Adipocyte (in vitro differentiated cells): ENCODE measurements at places on chromosomes 11 and 22.

- no peak for DNase-seq
Measured at GRCh38 chr11:19398273-19398672, 157.5 kb upstream of the E2F8 start.

DNA sequence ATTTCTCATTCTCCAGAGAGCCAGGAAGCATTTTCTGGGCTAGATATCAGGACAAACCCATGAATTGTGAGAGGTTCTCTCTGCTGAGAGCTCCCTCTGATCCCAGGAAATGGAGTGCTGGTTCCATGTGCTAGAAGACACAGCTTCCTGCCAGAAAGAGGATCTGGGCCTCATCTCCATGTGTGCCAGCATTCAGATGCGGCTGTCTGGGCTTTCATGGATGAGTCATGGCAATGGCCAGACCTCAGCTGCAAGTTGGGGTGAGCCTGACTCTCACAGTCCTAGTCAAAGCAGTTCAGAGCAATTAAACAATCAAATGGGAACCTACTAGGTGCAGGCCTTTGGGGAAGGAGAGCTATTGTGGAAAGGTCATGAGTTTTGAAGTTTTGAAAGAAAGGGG lies 82.3 kb upstream of the EED start:
- DNase-seq, result peak; percentile 79

- no peak for DNase-seq
Measured at GRCh38 chr22:48173061-48173772, 1410.8 kb downstream of the TBC1D22A start.

- DNase-seq, result no peak
Measured at GRCh38 chr11:34330653-34331052, 27.2 kb downstream of the ABTB2 start.

DNA sequence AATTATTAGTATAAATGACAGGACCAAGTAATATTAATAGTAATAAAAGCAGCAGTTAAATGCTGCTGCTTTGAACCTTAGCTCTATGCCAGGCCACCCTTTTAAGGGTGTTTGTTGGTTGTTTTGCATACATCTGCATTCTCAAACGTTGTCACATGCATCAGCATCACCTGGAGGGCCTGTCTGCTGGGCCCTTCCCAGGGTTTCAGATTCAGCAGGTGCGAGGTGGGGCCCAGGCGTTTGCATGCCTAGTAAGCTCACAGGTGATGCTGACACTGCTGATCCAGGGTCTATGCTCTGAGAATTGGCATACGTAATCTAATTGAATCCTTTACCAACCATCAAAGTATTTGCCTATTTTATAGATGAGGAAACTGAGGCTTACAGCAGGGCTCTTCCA lies 246.5 kb downstream of the CADM1 start:
- no peak for DNase-seq

DNA sequence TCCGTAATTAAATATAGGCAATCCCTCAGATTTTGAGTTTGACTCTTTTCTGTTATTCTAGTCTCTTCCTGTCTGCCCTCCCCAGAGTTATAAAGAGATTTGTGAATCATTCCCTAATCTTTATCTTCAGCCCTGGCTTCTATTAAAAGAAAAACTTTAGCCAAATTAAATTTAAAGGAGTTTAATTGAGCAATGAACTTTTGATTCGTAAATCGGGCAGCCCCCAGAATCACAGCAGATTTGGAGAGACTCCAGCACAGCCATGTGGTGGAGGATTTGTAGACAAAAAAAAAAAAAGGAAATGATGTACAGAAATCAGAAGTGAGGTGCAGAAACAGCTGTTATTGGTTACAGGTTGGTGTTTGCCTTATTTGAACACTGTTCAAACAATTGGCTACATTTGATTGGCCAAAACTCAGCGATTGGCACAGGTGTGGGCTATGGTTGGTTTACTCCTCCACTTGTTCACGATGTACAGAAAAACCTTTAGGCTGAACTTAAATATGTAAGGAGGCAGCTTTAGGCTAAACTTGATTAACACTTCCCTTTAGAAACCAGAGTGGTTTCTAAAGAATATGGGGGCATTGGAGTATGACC lies 2.3 kb upstream of the ALKBH8 start:
- DNase-seq, result no peak

DNA sequence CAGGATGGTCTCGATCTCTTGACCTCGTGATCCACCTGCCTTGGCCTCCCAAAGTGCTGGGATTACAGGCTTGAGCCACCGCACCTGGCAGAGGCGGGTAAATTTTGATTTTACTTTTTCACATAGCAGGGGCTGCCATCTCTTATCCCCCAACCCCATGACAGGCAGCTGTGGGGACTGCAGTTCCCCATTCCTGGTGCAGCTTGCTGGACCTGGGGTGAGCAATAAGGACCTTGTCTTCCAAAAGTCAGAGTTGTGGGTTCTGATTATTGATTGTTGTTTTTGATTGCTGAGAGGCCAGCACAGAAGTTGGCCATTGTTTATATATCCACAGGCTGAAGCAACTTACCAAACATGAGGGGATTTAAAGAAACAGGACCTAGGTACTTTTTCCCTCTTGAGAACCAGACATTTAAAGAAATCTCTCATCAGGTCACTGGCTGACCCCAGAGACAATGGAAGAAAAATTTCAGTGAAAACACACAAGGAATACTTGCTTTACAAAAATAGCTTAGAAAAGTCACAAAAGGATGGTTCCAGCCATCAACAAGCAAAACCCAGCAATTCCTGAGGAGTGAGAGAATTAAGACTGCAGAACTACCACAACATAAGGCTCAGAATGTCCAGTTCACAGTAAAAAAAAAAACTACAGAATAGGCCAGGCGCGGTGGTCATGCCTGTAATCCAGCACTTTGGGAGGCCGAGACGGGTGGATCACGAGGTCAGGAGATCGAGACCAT lies 22.0 kb upstream of the MAPK1 start:
- no peak for DNase-seq

GRCh38 chr11:20881328-20882079 lies 212.1 kb downstream of the NELL1 start:
- no peak for DNase-seq

GRCh38 chr11:15276621-15277020 lies 161.9 kb downstream of the INSC start:
- peak; percentile 22 for DNase-seq

DNA sequence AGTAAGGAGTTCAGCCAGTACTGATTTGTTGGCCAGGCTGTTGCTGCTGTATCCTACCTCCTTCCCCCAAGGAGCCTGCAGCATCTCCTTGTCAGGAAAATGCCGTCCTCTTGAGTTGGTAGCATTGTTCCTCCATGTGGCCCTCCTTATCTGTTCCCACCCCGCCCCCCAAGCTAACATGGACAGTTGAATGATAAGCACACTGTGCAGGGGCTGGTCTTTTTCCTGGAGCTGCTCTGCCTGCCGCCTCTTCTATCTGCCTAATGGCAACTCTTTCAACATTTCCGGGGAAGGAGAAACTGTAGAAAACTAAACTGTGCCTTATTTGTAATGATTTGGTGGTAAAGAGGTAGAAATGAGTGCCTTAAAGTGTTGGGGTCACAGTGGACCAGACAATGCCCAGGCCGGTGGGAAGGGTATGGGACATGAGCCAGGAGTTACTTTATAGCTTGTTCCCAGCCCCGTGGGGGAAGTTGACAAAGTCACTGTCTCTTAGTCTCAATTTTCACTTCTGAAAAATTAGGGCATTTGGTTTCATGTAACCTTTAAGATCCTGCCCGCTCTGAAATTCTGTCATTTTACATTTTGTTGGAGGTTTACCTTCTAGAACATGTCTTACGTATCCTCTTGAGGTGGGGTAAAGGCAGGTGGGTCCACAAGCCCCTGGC lies 4.5 kb downstream of the FAM118A start:
- DNase-seq, result no peak

GRCh38 chr11:127998421-127998820 lies 588.9 kb downstream of the ETS1 start:
- DNase-seq, result no peak

GRCh38 chr11:128194216-128194615 lies 393.1 kb downstream of the ETS1 start:
- peak; percentile 81 for DNase-seq

DNA sequence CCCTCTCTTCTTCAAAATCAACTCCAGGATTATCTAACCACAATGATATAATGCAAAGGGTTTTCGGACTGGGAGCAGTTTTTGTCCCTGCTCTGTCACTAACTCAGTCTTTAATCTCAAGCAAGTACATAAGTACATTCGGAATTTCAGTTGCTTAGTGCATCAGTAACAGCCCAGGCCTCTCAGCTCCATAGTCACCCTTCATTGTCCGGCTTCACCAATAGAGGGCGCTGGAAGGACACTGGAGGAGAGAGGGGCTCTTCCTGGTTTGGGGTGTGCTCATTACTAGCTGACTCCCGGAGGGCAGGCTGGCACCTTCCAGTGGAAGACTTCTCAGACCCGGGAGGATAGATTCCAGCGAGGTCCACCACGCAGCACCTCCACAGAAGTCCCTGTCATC lies 90.4 kb upstream of the PDGFD start:
- DNase-seq, result peak; percentile 45

DNA sequence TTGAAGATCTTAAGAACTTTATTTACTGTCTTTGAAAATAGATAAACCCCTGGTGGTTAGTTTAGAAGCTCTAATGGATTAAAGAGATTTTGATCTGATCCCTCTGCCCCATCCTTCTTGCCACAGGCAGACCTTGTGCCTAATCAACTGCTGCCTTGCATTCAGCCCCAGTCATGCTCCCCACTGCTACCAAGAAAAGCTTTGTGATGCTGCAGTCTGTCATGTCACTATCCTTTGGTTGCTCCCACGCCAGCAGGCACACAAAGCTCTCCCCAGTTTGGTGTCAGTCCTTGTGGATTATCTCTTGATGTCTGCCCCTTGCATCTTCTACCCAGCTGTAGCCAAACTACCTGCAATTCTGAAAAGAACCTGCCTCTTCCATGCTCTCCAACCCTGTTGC lies 112.2 kb downstream of the MTNR1B start:
- DNase-seq, result no peak

GRCh38 chr22:50271519-50271970 lies 1.4 kb upstream of the MAPK11 start:
- peak; percentile 83 for DNase-seq

GRCh38 chr11:128940156-128940555 lies 2.5 kb downstream of the TP53AIP1 start:
- no peak for DNase-seq

GRCh38 chr11:23875176-23875850 lies 621.5 kb upstream of the LUZP2 start:
- DNase-seq, result no peak

GRCh38 chr22:31253949-31254348 lies 38.3 kb downstream of the PIK3IP1 start:
- DNase-seq, result no peak

GRCh38 chr11:33045551-33046255 lies 6.3 kb downstream of the TCP11L1 start:
- peak; percentile 52 for DNase-seq

DNA sequence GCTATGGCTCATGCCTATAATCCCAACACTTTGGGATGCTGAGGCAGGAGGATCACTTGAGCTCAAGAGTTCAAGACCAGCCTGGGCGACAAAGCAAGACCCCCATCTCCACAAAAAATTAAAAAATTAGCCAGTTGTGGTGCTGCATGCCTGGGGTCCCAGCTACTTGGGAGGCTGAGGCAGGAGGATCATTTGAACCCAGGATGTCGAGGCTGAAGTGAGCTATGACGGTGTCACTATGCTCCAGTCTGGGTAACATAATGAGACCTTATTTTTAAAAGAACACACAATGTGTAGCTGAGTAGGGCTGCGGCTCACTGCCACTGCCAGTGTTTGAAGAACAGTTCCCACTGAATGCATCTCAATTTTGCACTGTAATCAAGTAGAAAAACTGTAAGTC lies 7.1 kb upstream of the VPREB1 start:
- DNase-seq, result no peak

DNA sequence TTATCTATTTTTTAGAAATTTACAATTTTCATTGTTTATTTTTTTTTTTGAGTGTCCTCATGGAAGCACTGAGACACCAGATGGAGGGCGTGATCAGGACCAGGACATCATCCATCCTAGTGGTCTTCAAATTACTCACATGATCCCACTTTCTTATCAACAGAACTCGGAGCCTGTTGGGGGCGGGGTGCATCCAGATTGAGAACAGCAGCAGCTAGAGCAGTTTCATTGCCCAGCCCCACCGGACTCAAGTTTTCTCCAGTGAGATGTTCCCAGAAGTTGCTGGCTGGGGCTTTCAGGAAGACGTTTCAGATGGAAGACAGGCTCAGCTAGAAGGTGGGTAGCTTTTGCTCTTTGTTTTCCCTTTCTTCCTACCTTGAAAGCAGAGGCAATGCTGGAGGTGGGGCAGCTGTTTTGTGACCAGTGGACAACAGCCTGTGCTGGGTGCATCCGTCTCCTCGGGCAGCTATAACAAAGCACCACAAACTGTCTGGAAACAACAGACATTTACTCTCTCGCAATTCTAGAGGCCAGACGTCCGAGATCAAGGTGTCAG lies 562.1 kb downstream of the TBC1D22A start:
- DNase-seq, result no peak

GRCh38 chr22:43829904-43830851 lies 18.1 kb upstream of the EFCAB6 start:
- peak; percentile 48 for DNase-seq

GRCh38 chr11:47160753-47161133 lies 15.9 kb downstream of the ARFGAP2 start:
- no peak for DNase-seq

GRCh38 chr11:85941380-85941973 lies 86.3 kb downstream of the CCDC83 start:
- peak; percentile 82 for DNase-seq

DNA sequence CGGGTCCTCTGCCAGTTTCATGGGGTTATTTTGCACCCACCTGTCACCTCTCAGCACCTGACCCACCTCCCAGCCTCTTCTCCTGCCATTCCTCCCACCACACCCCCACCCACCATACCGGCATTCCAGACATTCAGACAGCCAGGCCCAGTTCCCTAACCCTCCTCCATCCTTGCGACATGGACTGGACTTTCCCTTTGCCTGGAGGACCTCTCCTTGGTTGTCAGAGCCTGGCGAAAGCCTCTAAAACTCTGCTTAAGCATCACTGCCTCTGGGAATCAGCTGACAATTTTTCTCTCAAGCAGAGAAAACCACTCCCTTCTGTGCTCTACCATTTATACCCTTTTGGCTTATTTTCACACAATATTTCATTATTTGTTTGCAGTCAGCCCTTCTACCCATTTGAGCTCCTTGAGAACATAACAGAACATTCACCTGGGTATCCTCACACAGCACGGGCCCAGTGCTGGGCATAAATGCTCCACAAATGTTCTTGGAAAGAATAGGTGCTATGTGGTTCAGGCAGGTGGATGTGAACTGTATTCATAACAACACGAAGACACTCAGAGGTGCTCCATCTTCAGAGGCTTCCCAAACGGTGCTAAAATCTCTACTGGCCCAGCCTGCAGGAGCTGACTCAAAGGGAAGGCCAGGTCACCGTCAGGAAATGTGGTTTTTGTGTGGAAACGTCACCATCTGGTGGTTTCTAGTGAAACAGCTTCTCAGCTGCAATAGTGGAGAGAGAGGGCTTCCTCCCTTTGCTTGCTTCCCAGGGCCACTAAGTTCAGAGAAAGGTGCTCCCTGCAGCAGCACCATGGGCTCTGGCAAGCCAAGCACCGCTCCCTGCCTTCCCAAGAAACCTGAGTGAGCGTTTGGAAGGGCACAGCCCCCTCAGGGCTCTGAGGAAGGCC lies 10.4 kb downstream of the SPATA19 start:
- DNase-seq, result peak; percentile 22

- no peak for DNase-seq
Measured at GRCh38 chr11:110130642-110131238, 37.5 kb downstream of the ZC3H12C start.
